ENCODE measurements at places on chromosomes 11 and 22.

DNA sequence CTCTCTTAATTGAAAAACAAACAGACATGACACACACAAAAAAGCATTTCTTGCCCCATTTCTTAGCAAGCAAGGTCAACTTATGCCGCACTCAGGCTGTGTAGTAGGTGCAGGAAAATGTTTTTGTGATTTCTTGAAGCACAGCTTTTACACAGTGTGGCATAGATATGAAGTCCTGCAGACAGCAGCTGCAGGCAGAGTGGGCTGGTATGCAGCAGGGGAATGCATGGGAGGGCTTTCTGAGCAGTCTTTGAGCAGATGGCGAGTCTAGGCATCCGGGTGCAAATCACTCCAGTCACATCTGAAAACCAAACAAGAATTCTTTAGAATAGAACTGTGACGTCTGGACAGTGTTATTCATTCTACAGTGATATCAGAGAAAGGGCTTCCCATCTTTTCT lies 87.5 kb downstream of the BLID start:
- no peak for DNase-seq

- no peak for DNase-seq
Observed at GRCh38 chr11:37926772-37927171, 1328.7 kb upstream of the RAG2 start.

DNA sequence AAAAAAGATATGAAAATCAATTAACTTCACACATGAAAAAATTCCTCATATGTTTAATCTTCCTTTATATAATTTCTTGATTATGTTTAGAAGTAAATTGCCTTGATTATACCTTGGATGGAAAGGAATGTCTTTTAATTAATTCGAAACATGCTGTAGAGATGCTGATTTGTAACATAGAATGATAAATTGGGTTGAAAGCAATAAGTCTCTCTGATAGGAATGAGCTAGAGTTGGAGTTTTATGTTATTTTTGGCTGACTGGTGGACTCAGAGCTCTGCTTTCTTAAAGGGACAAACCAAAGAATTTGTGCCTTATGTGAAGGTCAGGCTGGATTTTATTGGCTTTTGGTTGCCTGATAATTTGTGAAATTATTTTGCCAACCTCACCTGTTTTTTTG lies 94.7 kb upstream of the RAG2 start:
- no peak for DNase-seq

DNA sequence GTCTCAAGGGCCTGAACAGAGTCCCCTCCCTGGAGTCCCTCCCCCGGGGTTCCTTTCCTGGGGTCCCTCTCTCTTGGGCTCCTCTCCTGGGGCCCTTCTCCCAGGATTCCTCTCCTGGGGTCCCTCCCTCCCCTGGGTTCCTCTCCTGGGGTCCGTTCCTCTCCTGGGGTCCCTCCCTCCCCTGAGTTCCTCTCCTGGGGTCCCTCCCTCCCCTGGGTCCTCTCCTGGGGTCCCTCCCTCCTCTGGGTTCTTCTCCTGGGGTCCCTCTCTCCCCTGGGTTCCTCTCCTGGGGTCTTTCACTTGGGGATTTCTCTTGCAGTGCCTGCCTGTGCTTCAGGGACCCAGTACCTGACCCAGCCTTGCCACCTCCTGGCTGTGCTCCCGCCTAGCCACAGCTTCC lies 386.1 kb downstream of the TBC1D22A start:
- DNase-seq = no peak

DNA sequence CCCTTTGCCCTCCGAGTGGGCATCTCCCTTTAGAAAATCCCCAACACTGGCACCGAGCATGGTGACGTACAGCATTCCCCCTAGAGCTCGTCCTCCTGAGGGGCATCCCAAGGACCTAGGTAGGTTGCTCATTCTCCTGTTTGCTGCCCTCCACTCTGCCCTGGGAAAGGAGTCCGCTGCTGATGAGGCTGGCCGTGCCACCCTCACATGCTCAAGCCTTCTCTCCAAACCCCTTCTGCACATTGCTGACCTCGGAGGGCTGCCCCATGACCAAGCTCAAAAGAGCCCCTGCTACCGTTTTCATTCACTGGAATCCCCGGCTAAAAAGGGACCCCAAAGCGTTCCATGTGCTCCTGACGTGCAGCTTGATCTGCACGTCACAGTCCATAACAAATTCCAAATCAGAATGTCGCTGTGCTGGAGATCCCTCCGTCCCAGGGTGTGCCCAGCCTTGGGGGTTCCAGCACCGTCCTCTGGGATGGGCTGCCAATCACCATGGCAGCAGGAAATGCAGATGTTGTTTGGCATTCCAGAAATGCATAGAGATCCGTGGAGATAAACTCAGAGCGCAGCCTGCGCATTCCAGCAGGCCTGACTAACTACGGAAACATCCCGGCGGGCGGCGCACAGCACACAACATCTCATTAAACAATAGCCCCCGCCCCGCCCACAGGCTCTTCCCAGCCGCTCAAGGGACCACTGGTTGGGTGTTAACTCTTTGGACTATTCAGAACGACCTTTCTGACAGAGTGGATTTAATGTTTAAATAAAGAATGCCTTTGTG lies 26.3 kb upstream of the GNB1L start:
- no peak for DNase-seq

DNA sequence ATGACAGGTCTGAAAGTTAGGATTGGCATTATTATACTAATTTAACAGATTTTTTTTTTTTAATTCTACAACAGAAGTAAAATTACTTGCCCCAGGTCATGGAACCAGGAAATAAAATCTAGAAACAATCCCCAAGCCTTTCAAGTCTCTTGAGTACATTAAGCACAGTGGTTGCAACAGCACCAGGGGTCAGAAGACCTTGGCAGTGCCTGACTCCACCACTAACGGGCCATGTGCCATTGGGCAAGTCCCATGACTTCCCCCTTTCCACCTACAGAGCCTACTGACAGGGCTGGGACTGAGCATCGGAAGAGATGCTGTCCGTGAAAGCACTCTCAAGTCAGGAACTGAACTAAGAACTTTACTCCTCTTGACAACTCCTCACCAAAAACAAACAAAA lies 98.6 kb upstream of the AKIP1 start:
- no peak for DNase-seq

DNA sequence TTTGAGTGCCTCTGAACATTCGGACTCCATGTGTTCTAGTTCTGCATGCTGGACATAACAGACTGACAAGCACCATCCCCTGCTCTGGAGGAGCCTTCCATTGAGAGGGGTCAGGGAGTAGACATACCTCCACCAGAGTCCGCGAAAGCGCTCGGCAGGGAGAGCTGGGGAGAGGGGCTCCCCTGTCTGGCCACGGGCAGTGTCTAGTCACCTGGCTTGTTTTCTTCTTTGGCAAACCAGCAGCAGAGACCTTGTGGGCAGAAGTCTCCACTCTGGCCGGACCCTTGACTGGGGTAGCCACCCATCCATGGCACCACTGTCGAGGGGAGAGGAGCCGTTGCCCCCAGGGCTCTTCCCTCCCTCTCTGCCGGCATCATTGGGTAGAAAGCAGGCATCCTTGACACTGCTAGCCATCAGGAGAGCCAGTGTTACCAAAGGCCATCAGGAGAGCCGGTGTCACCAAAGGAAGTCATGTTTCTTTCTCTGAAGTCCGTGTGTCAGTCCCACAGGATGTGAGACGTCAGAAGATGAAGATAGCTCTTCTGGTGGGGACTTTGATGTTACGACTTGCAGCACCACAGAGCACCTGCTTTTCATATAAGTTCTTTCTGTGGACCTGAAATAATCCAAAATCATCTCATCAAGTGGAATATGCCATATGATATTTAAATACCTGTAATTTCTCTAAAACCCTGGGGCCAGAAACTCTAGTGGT lies 305.6 kb downstream of the TBC1D22A start:
- DNase-seq = no peak

- no peak for DNase-seq
Observed at GRCh38 chr22:39003165-39003638, 10.9 kb upstream of the APOBEC3C start.

GRCh38 chr11:95913830-95914615 lies 9.9 kb downstream of the MTMR2 start:
- DNase-seq = no peak

GRCh38 chr11:9049959-9050358 lies 41.4 kb downstream of the SCUBE2 start:
- DNase-seq = no peak

DNA sequence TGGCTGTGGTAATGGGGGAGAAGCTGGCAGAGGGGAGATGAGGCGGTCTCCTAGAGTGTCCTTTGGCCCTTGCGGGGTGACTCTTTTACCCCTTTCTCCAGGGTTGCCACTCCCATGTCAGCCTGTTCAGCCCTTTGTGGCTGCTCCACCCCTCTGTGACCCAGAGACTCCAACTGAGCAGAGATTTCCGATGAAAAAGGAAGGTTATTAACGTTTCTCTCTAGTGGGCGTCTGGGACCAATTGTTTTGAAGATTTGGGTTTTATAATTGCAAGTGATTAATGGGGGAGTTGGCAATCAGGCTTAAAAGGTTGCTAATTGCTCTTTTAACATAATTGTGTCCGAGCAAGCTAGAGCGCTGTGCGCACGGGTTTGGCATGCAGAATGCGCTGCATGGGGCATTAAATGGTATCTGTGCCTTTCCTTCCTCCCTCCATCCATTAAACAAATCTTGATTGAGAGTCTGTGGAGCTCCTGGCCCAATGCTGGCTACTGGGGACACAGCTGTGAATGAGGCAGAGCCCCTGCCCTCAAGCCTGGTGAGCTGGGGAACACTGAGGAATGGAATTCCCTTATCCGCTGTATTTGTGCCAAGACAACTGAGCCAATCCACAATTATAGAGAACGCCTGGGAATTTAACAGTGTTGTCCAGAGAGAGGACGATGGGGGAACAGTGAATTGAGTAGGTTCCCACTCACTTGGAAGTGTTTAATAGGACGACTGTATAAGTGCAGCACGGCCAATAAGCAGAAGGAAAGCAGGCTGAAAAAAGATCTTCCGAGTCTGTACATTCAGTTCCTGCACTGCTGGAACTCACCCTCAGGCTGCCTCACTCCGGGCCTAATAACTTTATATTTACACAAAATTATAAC lies 295.9 kb downstream of the MIAT start:
- no peak for DNase-seq

- no peak for DNase-seq
Observed at GRCh38 chr11:11267312-11267711, 85.7 kb downstream of the CSNK2A3 start.

- DNase-seq = no peak
Observed at GRCh38 chr11:85750646-85751045, 60.3 kb downstream of the SYTL2 start.

DNA sequence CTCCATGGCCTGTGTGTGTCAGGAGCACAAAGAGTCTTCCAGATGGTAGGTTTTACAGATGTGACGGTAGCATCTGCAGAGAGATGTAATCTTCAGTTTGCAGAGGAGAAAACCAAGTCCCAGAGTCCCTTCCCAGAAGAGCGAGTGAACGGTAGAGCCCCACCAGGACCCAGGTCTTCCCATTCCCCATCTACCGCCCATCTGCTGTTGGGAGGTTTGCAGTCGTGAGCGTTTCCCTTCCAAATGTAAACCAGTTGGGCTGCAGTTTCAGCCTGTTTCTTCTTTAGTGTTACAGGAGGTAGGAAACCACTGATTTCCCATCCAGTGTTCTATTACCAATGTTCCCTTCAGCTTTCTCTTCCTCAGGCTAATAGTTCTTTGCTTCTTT lies 24.0 kb downstream of the PANX1 start:
- DNase-seq = no peak

- DNase-seq = no peak
Observed at GRCh38 chr11:118057251-118058145, 19.4 kb upstream of the TMPRSS4 start.

DNA sequence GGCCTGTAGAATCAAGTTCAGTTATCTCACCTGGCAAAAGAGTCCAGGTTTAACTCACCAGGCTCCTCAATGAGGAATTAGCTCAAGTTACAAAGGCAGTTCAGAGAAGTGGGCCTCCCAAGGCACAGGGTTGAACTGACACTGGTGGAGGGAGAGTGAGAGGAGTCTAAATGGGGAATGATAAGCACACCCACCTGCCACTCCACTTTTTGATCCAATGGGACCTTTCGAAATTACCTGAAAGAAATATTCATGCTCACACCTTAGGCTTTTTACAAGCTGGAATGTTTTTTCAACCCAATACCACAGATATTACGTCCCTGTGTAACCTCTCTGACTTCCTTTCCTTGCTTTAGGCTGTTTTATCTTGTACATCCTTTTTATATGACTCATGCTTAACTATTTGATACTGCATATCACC lies 642.7 kb upstream of the TENM4 start:
- no peak for DNase-seq

DNA sequence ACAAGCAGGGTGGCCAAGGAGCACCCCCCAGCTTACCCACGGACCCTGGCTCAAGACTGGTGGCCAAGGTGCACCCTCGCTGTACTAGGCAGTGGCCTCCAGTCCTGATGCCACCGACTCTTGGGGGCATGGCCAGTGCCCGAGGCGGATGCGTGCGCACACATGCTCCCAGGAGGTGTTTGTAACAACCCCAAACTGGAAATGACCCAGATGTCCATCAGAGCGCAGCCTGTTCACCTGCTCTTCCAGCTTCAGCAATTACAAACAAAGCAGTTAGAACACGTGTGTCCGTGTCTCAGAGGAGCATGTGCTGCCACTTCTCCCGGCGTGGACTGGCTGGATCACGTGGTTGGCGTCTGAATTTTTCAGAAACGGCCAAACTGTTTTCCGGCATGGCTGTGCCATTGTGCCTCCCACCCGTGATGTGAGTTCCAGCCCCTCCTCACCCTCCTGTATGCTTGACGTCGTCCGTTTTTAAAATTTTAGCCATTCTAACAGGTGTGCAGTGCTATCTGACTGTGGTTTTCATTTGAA lies 7.1 kb upstream of the MUC6 start:
- DNase-seq = no peak

DNA sequence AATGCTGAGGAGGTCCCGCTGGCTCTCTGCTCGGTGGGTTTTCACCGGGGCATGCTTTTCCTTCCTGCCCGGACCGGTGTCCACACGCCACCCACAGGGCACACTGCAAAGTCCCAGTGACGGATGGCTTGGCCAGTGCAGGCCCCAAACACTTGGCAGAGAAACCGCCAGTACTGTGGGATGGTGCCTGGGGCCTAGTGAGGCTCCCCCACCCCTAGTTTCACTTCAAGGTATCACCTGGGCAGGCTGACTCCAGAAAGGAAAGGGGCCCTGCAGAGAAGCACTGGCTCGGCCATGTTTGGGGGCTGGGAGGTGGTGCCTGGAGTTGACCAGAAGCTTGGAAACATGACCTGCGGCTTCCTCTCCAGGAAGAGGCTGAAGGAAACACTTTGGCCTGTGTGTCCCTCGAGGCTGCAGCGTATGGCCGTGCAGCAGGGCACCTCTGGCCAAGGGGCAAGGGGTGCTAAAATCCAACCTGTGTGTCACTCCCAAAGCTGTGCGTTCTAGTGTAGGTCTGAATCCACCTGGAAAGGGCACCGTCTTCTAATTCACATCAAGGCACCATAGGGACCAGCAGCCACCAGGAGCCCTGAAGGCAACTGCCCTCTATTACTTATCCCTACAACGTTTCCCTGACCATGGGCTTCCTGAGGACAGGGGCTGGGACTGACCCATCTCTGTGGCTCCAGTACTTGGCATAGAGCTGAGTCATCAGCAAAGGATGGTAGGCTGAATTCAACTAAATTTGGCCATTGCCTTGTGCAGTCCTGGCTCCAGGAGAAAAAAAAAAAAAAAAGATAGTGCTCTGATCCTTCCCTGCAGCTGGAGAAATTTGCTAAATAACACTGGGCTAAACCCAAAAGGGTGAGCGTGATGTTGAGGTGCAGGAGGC lies 22.6 kb downstream of the TPBGL start:
- no peak for DNase-seq

Measured in NCI-H1048 (cell line).